Cardiac muscle cell (in vitro differentiated cells and primary cell): ENCODE measurements at places on chromosomes 16 and 17. TPM values are rescaled to one million over a fixed set of nuclear protein-coding genes. Genes with fewer than 3 reads are reported as not detected.
A peak's percentile ranks its signal among the peaks of the same experiment; 100 is the strongest.

DNA sequence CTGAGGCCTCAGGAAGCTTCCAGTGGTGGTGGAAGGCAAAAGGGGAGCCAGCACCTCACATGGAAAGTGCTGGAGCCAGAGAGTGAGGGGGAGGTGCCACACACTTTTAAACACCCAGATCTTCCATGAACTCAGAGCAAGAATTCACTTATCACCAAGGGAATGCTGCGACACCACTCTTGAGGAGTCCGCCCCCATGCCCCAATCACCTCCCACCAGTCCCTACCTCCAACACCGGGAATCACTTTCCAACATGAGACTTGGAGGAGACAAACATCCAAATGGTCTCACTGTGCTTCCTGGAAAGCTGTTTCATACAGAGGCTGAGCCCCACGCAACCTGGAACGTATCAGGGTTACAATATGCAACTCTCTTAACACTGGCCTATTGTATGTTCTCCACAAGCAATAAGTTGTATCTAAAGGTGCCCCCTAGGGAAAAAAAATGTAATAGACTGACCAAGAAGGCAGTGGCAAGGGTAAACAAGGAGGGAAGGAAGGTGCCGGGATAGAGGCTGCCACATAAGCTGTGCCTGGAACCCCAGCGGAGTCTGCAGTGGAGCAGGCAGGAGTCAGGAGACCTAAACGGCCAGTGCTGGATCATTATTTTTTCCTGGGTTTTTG, 106.7 kb upstream of the FOXF1 start:
- no peak for DNase-seq

DNA sequence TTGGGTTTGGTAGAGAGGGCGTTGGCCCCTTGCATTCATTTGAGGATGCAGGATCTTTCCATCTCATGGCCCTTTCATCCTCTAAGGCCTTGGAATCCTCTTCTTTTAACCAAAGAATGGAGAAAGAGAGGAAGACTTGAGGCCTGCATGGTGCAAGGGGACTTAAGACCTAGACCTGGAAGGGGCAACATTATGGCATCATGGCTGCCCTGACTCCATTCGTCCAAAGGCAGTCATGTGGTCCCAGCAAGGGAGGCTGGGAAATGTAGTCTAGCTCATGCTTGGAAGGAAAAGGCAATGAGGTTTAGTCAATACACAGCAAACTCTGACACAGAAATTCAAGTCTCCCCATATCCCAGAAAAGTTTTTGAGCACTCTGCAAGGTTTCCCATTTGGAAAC, 30.7 kb upstream of the CDRT4 start:
- no peak for DNase-seq

GRCh38 chr16:67652578-67653127, 7.4 kb downstream of the ACD start:
- peak; percentile 8 for DNase-seq

- no peak for DNase-seq
Observed at GRCh38 chr17:82160075-82160474, 52.6 kb downstream of the CCDC57 start.

- DNase-seq = no peak
Observed at GRCh38 chr16:58243528-58244004, 45.7 kb upstream of the CSNK2A2 start.

GRCh38 chr17:45092911-45093430, 31.9 kb downstream of the NMT1 start:
- peak; percentile 98 for DNase-seq

DNA sequence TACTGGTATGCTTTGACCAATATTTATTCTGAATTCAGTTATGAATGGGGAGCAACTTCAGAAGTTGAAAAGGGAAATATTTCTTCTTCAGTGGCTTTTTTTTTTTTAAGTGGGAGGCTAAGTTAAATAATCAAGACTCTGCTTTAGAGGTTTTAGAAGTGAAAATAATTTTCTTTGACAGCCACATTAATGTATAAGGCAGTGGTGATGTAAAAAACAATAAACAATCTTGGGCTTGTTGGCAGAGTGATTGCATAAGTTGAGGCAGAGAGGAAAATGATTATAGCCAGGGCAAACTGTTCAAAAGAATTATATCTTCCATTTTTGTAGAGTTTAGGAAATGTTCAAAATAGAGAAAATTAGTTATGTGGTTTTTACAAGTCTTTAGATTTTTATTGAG, 5.4 kb upstream of the KRT12 start:
- no peak for DNase-seq

GRCh38 chr16:87317750-87318644, 805 bp upstream of the C16orf95 start:
- peak; percentile 76 for DNase-seq

The AMDHD2 gene
- polyA plus RNA-seq = 25.0 and 30.2 TPM in 2 replicates

The SLC16A11 gene
- polyA plus RNA-seq = 3.8 and 6.4 TPM in 2 replicates

The GLIS2 gene
- 10.3 and 15.4 TPM in 2 replicates for polyA plus RNA-seq

The PITPNM3 gene
- polyA plus RNA-seq = 0.77 and 1.8 TPM in 2 replicates
